Epithelial cell of alveolus of lung (primary cell): ENCODE measurements at places on chromosomes 4 and X. TPM values are rescaled to one million over a fixed set of nuclear protein-coding genes. Genes with fewer than 3 reads are reported as not detected.

ATP2B3 gene
- total RNA-seq: not detected in 2 replicates

PAGE4 gene
- not detected in 2 replicates for total RNA-seq

SHROOM4 gene
- total RNA-seq: 0.72 and 3.1 TPM in 2 replicates

TBC1D8B gene
- 9.3 and 10.0 TPM in 2 replicates for total RNA-seq

IL2RG gene
- total RNA-seq: not detected in 2 replicates

SSX1 gene
- total RNA-seq: not detected in 2 replicates

ADAM29 gene
- not detected in 2 replicates for total RNA-seq

MTMR8 gene
- 0.08 and 0.13 TPM in 2 replicates for total RNA-seq

IQSEC2 gene
- total RNA-seq: 17.3 and 18.8 TPM in 2 replicates

SHOX gene
- not detected in 2 replicates for total RNA-seq

GLRA2 gene
- not detected in 2 replicates for total RNA-seq

UGT2B10 gene
- not detected in 2 replicates for total RNA-seq

CD40LG gene
- total RNA-seq: not detected in 2 replicates

GAGE12E gene
- total RNA-seq: not detected in 2 replicates

ATOH1 gene
- not detected in 2 replicates for total RNA-seq

TMEM144 gene
- 1.0 and 2.3 TPM in 2 replicates for total RNA-seq

ZNF711 gene
- 1.9 and 4.0 TPM in 2 replicates for total RNA-seq

RBMXL3 gene
- total RNA-seq: not detected in 2 replicates

CUL4B gene
- total RNA-seq: 57.4 and 74.0 TPM in 2 replicates

CTAG2 gene
- total RNA-seq: not detected in 2 replicates

GUCY1A1 gene
- 0.39 and 4.2 TPM in 2 replicates for total RNA-seq

SUPT20HL2 gene
- total RNA-seq: not detected in 2 replicates

SULT1B1 gene
- 0.52 and 1.0 TPM in 2 replicates for total RNA-seq

SHROOM3 gene
- total RNA-seq: 4.2 and 19.1 TPM in 2 replicates

ABCB7 gene
- total RNA-seq: 24.3 and 32.6 TPM in 2 replicates

ADH7 gene
- not detected in 2 replicates for total RNA-seq

TMEM35A gene
- total RNA-seq: 14.9 and 22.0 TPM in 2 replicates

SLITRK4 gene
- total RNA-seq: 5.3 and 6.5 TPM in 2 replicates

APELA gene
- total RNA-seq: not detected in 2 replicates
